ENCODE measurements at places on chromosomes 3 and 15. TPM values are rescaled to one million over a fixed set of nuclear protein-coding genes. Genes with fewer than 3 reads are reported as not detected.

Gene TM4SF18
- 0.40 TPM for total RNA-seq

Gene HCN4
- total RNA-seq: not detected

DNA sequence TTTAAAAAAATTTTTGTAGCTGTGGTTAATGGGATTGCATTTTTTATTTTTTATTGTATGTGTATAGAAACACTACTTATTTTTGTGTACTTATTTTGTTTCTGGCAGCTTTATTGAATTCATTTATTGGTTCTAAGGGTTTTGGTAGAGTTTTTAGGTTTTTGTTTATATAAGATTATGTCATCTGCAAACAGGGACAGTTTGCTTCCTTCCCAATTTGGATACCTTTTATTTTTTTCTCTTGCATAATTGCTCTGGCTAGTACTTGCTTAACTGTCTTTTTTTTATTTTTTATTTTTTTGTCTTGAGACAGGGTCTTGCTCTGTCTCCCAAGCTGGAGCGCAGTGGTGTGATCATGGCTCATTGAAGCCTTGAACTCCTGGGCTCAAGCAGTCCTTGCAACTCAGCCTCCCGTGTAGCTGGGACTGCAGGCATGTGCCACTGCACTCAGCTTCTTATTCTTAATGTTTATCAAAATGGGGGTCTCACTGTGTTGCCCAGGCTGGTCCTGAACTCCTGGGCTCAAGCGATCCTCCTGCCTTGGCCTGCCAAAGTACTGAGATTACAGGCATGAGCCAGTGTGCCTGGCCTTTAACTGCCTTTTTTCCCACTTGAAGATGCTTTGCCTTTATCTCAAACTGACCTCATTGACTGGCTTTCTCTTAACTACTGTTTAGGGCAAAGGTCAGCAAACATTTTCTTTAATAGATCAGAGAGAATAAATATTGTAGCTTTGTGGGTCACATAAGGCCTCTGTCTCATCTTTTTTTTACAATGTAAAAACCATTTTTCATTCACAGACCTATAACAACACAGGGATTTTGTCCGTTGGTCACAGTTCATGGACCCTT, 8.6 kb downstream of the TFG start:
- no peak for DNase-seq
- H3K4me3 ChIP-seq: no peak overlapping the region
- peaks cover 13% of the 10 kb centered on the region for H3K4me1 ChIP-seq
- H3K36me3 ChIP-seq: peaks cover 75% of the 10 kb centered on the region
- H3K27ac ChIP-seq: no peak overlapping the region

- H3K27ac ChIP-seq: no peak overlapping the region
- H3K27me3 ChIP-seq: no peaks in the 10 kb centered on the region
- no peaks in the 10 kb centered on the region for H3K36me3 ChIP-seq
- H3K4me3 ChIP-seq: no peak overlapping the region
- no peak for DNase-seq
- peaks cover 19% of the 10 kb centered on the region for H3K4me1 ChIP-seq
These were observed 70.5 kb upstream of the SLC4A7 start for GRCh38 chr3:27554706-27555105.

GRCh38 chr3:37319784-37320183, 145.4 kb upstream of the LRRFIP2 start:
- no peak overlapping the region for H3K4me3 ChIP-seq
- no peak for DNase-seq
- no peaks in the 10 kb centered on the region for H3K4me1 ChIP-seq
- H3K27me3 ChIP-seq: no peaks in the 10 kb centered on the region
- H3K27ac ChIP-seq: no peak overlapping the region

- H3K4me1 ChIP-seq: no peaks in the 10 kb centered on the region
- no peak for DNase-seq
- H3K27ac ChIP-seq: no peak overlapping the region
- H3K4me3 ChIP-seq: no peak overlapping the region
These were observed 15.8 kb downstream of the PLXNA1 start for GRCh38 chr3:126998728-126999127.

DNA sequence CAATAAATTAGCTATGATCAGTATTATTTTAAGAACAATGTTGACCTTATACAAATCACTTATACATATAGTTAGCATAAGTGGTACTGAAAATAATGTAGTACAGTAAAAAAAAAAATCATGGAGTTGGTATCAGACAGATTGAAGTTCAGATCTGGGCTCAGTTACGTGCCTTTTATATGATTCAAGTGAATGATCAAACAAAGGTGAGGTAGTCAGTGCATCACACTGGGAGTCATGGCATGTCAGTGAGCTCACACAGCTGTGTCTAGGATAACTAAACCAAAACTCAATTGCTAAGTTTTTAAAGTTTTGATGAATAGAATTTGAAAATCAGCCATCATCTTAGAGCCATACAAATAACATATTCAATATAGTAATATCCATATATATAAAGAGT, 11.2 kb upstream of the CCR8 start:
- peaks cover 7% of the 10 kb centered on the region for H3K27me3 ChIP-seq
- H3K4me3 ChIP-seq: no peak overlapping the region
- H3K4me1 ChIP-seq: no peaks in the 10 kb centered on the region

- no peaks in the 10 kb centered on the region for H3K27me3 ChIP-seq
- peak; percentile 24 for DNase-seq
- H3K36me3 ChIP-seq: no peaks in the 10 kb centered on the region
- H3K27ac ChIP-seq: no peak overlapping the region
- no peak overlapping the region for H3K4me3 ChIP-seq
- no peaks in the 10 kb centered on the region for H3K4me1 ChIP-seq
These were observed 13.9 kb upstream of the SLITRK3 start for GRCh38 chr3:165210132-165210531.

DNA sequence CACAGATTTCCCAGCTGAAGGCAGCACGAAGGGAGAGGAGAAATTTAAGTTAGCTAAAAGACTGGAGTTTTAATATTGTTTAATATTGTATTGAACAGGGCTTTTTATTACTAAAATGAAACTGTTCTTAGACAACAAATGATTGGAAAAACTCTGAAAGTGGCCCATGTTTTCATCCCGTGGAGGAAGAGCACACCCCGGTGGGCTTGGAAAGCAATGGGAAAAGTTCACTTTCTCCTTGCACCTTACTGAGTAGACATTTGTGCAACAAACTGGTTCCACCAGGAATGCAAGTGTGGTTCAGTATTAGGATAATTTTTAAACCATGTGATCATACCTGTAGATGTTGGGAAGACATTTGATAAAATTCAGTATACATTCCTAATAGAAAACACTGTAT, 8.2 kb upstream of the ESYT3 start:
- no peak overlapping the region for H3K4me3 ChIP-seq
- no peaks in the 10 kb centered on the region for H3K27me3 ChIP-seq
- DNase-seq: peak; percentile 35
- H3K4me1 ChIP-seq: no peaks in the 10 kb centered on the region
- H3K27ac ChIP-seq: no peak overlapping the region

Data from PC-3 (cell line).